ENCODE measurements at places on chromosomes 7 and 10. TPM values are rescaled to one million over a fixed set of nuclear protein-coding genes. Genes with fewer than 3 reads are reported as not detected.

DNA sequence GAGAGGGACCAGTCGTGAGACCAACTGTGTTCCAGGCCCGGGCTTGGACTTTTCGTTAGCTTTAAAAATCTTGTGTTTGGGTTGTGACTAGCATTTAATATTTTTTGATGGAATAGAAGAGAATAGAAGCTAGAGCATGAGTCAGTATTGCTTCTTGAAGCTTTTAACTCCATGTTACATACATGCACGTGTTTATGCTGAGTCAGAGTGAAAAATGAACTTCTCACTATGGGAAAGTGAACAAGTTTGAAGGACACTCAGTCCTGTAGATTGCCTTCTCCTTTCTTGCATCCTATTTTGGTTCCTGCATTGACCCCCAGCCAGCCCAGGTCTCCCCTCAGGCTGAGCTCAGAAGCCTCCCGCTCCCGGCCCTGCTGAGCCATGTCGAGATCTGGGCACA, 31.8 kb downstream of the GHRHR start:
- DNase-seq: no peak

- peak; percentile 12 for DNase-seq
Observed at GRCh38 chr10:46270086-46270811, 16.5 kb upstream of the ANTXRL start.

- DNase-seq: no peak
Observed at GRCh38 chr7:132653366-132653930, 77.2 kb upstream of the PLXNA4 start.

GRCh38 chr7:6251653-6252052, 20.8 kb downstream of the CYTH3 start:
- DNase-seq: no peak

GRCh38 chr7:6639032-6639431, 1.9 kb downstream of the ZNF316 start:
- DNase-seq: no peak

- DNase-seq: no peak
Observed at GRCh38 chr10:111698711-111699110, 484.9 kb downstream of the GPAM start.

DNA sequence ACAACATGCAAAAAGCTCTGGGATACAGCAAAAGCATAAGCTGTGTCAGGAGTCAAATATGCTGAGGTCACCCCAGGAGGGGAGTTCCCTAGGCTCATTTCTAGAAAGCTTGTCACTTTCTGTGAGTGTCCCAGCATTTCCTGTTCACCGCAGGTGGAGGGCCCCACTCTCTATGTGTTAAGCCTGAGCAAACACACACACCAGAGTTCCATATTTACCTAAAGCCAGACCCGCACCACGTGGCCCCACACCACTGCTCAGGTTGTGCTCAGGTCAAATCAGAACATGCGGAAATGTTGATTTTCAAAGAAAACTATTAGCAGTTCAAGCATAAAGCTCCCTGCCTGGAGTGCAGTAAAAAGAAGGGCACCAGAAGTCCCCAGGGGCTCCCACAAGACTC, 259.6 kb upstream of the PPP2R2D start:
- DNase-seq: no peak

GRCh38 chr7:1733908-1734730, 64.0 kb downstream of the ELFN1 start:
- no peak for DNase-seq

- no peak for DNase-seq
Observed at GRCh38 chr7:145732521-145732920, 384.1 kb upstream of the CNTNAP2 start.

DNA sequence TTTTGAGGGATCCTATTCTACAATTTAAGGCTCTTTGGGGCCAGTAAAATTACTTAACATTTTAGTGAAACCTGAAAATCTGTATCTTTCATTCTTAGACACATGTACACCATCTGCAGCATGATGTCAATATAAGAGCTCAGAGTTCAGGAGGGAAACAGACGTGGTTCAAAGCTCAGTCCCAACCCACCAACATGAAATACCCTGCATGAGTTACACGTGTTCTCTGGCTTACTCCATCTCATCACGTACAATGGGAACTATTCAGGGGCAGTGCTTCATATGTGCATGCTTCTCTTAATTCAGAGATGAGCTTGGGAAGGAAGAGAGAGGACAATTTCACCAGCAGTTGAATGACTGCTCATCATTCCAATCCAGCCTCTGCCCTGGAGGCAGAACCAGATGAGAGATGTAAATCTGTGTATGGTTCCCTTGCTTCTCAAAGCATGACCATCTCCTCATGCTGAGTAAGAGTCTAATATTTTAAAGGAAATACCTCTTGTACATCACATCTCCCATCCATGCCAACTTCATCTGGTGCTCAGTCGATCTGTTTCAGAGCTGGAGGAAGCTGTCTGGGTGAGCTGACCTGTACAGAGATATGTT, 29.0 kb upstream of the ADAM12 start:
- no peak for DNase-seq

DNA sequence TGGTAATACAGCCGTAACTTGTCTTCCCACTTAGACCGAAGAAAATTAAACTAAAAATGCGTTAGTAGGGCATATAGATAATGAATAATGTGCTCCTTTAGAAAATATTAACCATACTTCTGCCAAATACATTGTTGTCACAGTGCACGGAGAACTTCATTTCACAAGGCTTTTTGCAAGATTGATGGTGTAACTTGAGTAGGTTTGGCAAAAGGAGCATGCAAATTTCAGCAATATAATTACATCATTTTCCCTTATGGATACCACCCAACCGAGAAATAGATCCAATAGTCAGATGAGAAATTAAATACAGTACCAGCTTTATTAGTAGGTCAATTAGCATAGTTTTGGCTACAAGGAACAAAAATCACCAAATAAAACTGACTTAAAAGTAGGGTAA, 792.6 kb upstream of the C7orf33 start:
- DNase-seq: no peak

- DNase-seq: no peak
Observed at GRCh38 chr10:5533098-5533731, 8.5 kb downstream of the CALML3 start.

GRCh38 chr10:23512355-23513058, 73.6 kb downstream of the OTUD1 start:
- DNase-seq: peak; percentile 77

GRCh38 chr10:88297103-88297502, 286.0 kb downstream of the RNLS start:
- no peak for DNase-seq

DNA sequence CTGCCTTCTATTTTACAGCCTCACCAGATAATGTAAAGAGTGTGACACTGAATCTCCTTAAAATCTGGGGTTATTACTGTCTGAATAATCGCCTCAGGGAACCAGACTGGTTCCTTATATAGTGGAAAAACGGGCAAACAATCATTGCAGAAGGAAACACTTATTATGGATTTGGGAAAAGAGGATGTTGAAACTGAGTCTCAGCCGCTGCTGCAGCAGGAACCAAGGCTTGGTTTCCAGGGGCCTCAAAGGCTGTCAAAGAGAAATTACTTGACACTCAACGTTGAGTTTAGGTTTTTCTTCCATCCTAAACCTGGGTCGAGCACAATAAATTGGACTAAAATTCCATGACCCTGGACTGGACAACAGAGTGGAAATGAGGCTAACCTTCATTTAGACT, 103.8 kb upstream of the AHR start:
- DNase-seq: no peak

GRCh38 chr10:131694781-131695495, 205.9 kb upstream of the PPP2R2D start:
- DNase-seq: no peak

DNA sequence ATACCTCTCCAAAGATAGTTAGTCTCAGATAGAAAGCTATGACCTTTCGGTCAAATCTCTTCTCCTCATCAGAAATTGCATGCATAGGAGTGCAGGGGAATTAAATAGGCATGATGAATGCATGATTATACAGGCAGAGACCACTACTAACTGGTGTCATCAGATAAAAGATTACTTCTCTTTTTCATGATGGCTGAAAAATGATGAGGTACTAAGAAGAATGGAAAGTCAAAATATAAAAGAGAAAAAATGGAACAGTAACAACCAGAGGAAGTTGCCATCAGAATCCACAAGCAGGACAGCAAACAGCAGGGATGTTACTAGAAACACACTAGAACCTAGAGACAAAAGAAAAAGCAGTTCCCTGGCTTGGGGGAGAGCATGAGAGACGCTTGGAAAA, 31.6 kb downstream of the CTTNBP2 start:
- no peak for DNase-seq

DNA sequence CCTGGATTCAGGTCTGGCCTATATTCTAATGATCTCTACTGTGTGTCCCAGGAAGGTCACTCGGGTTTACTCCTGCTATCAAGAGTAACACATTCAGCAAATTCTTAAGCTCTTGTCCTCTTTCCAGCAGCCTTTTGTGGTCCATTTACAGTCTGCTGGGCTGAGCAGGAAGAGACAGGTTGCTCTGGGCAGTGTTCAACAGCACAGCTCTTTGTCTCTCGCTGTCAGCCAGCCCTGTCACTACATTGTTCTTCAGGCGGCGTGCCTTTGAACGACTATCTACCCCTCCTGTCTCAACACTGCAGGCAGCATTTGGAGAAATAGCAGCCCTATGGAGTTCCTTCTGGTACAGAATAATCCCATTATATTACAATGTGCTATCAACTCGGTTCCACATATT, 192.2 kb upstream of the TBX20 start:
- DNase-seq: no peak

DNA sequence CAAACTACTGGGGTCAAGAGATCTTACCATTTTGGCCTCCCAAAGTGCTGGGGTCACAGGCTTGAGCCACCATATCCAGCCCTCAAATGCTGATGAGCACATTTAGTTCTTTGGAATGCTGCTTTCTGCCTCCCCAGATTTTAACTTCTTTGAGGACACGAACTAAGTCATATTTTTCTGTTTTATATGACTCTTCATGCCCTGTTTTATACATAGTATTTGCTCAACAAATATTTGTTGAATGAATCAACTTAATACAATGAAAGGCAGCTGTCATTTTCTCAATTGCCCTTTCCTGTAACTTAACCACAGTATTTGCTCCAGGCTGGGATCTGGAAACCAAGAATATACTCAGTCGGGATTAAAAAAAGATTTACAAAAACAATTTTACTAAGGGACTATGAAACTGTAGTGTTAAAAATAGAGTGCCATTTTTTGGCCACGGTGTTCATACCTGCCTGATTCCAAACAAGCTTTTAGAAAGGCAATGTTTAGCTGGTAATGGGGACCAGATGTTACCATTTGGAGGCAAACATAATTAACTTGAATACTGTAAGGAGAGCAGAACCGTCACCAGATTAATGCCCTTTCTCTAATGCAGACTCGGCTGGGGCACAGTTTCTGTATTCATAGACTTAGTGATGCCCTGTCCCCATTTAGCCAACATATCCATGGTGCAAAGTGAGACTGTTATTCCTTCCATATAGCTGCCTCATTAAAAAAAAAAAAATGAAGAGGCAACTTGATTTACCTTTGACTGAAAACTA, 117.6 kb downstream of the NRP1 start:
- DNase-seq: peak; percentile 76

- no peak for DNase-seq
Observed at GRCh38 chr7:84389242-84389641, 194.7 kb upstream of the SEMA3A start.

DNA sequence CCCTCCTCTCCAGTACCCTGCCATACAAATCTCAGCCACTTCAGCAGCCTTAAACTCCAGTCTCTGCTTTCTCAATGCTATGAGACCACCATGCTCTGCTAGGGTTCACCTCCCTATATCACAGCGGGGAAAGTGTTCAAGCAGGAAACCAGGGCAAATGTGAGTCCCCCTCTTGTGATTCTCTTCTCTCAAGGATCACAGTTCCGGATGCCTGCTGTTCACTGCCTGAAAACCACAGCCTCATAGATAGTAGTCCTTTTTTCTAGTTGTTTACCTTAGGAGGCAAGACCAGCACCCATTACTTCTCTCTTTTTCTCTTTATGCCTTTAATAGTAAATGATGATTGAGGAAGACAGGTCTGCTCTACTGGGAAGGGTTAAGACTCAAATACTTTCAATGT, 100.8 kb downstream of the SGMS1 start:
- DNase-seq: no peak

DNA sequence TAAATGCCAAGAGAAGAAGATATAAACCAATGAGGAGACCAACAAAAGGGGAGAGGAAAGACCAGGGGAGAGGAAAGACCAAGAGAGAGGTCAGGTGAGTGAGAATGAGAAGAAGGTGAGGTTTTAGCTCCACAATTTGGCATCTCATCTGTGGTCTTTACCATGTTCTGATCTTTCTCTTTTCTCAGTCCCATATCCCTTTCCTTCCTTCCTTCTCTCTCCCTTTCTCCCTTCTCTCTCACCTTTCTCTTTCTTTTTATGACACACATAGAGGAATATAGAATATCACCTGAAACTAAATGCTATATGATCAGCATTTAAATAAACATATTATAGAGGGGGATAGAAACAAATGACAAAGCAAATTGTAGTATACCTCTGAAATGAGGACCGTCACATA, 57.4 kb downstream of the ATE1 start:
- DNase-seq: no peak

- peak; percentile 38 for DNase-seq
Observed at GRCh38 chr10:3926258-3926657, 141.2 kb upstream of the KLF6 start.

- peak; percentile 27 for DNase-seq
Observed at GRCh38 chr7:135321556-135321955, 87.9 kb downstream of the STRA8 start.

The CFAP46 gene
- 0.33 TPM for total RNA-seq

The TMEM236 gene
- 0.17 TPM for total RNA-seq

The PAPOLB gene
- not detected for total RNA-seq

The OPALIN gene
- not detected for total RNA-seq

The DKK1 gene
- total RNA-seq: 240 TPM

The GNGT1 gene
- total RNA-seq: not detected

The PNLIP gene
- total RNA-seq: not detected

The STEAP1 gene
- 5.0 TPM for total RNA-seq

The FAM221A gene
- 0.45 TPM for total RNA-seq

The SNCG gene
- 54.0 TPM for total RNA-seq

The MAGI2 gene
- 2.3 TPM for total RNA-seq

The ARHGAP22 gene
- total RNA-seq: 24.9 TPM

The CALML3 gene
- 704 TPM for total RNA-seq

The NACAD gene
- total RNA-seq: 3.4 TPM

The ZMYND11 gene
- total RNA-seq: 41.4 TPM

The BLNK gene
- total RNA-seq: 9.8 TPM

The SLC25A13 gene
- 33.7 TPM for total RNA-seq

The AKR1D1 gene
- not detected for total RNA-seq

The C10orf105 gene
- under 0.01 TPM for total RNA-seq
